Fibroblast of the conjunctiva (primary cell): ENCODE measurements at places on chromosomes 6 and 20.
A peak's percentile ranks its signal among the peaks of the same experiment; 100 is the strongest.

GRCh38 chr6:146312608-146313007 lies 231.0 kb upstream of the RAB32 start:
- DNase-seq, result no peak

DNA sequence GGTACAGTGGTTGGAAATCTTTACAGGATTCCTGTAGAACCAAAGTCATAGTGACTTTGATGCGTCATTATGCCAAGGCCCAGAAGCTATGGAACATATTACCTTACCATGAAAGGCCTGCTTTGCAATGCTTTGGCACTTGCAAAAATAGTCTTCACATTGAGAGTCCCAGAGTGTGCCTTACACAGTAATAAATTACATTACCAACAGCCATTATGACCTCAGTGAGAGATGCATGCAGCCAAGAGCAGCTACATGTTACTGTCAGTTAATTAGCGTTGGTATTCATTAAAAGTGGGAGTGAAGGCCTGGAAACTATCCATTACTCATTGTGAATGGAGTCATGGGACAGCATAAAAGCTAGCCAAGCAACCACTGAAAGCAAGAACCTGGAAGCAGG lies 39.2 kb upstream of the HDDC2 start:
- no peak for DNase-seq

DNA sequence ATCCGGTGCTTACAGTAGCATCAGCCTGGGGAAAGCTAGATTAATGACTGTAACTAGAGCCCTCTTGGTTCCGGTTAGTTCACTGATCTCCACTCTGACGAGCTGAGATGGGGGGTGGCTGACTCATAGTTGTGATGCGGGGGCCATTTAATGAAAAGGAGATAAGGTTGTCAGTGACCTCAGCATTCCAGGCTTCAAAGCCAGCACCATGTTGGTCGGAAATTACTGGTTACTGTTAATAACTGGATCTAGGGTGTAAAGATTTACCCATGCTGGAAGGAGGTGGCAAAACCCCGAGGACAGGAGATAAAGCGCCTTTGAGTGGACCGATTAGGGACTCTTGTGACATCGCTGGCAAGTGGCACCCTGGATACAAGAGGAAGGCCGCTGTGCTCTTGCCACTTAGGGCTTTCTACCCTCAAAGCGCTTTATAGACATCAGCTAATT lies 21.1 kb downstream of the FOXC1 start:
- no peak for DNase-seq

- no peak for DNase-seq
Observed at GRCh38 chr6:111775145-111775922, 97.9 kb downstream of the FYN start.

GRCh38 chr6:78231002-78231401 lies 578.2 kb downstream of the MEI4 start:
- DNase-seq, result no peak

DNA sequence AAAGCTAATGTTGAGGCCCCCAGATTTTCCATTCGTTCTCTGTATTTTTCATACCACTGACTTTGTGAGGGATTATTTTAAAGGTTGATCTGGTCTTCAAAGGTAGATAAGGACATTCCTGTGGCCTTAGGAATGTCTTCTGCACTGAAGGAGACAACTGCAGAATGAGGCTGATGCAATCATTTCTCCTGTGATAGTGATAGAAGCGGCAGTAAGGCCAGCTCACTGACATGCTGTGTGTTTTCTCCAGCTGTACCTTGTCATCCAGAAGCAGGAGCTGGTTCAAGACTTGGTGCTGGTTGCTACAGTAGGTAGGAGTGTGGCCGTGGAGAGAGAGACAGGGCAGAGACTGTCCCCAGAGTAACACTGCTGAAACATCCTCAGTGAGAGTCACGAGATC lies 53.8 kb downstream of the DCBLD1 start:
- DNase-seq, result no peak

DNA sequence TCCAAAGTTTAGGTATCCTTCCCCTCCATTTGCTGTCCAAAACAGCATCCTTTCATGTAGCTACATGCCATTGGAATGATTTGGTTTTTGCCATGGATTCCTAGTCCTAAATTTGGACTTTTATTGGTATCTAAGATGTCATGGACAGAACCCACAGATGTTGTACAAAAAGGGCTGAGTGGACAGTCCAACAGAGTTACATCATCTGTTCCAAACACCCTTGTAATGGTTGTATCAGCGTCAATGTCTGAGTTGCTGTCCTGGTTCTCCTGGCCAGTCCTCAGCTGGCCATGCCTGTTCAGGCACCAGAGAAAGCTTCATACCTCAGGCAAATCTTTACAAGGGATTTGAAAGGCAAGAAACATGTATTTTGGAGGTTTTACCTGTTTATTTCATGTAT lies 191.3 kb downstream of the ESR1 start:
- DNase-seq, result no peak

- DNase-seq, result no peak
Observed at GRCh38 chr6:22804620-22805261, 235.4 kb downstream of the HDGFL1 start.

DNA sequence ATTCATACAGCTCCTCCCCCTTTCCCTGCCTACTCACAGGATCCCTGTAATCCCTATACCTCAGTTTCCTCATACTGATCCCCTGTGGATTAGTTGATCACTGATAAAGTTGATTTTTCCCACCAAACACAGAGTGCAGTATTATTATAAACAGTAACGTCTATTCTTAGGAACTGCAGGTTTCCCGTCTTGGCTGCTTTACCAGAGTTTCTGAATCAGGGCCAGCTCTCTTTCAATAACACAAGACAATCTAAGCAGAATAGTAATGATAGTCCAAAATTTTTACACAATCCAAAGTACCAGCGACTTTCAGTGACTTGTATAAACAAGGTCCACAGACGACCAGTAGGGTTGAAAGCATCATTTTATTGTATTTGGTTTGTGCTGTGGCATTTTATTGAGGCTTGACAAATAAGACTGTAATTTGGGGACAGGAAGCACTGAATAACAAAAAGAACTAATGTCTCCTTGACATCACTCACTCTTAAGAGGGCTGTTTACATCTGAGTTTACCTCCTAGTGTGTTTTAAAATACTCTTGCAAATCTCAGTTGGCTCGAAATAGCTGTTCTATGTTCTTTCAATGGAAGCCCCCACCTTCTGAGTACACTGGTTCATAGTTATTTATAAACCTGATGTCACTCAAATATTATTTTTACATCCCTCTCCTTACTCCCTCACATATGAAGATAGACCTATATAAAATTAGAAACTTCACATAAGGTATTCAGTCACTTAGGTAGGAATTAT lies 6.1 kb upstream of the JARID2 start:
- no peak for DNase-seq

DNA sequence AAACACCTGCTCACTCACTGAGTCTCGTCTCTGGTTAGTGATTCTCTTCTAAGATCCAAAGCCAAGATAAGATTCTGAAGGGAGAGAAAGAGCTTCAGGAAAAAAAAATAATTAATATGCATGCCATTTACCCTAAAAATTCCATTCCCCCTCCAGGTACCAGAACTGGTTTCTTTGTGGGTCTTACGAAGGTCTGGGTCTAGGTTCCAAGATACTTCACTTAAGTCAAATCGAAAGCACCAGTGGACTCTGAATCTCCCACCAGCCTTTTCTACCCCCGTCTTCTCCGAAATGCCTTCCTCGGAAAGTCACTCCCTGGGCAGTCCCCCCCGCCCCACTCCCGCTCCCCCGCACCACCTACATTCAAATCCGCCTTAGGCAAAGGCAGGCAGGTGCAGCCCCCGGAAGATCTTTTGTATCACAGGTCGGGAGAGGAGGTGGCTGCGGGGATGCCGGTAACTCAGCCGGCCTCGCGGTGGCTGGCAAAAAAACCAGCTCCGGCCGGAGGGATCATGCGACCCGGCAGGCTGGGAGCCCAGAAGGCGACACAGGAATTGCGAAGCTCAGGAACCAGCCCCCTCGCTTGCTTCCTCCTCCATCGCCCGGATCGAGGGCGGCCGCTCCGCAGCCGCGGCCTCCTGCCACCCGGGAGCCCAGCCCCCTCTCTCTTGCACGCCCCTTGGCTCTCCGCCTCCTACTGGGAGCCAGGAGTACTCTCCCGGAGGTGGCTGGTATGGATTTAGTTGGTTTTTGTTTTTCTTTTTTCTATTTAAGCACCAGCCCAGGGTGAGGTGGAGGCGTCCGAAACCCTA lies at the start of gene BCL2L1:
Gene BCL2L1, minus strand, starts transcription at position 612 of the 812 bp plus-strand sequence. CDS start 650 bp downstream, outside the sequence.
- DNase-seq, result peak; percentile 82

DNA sequence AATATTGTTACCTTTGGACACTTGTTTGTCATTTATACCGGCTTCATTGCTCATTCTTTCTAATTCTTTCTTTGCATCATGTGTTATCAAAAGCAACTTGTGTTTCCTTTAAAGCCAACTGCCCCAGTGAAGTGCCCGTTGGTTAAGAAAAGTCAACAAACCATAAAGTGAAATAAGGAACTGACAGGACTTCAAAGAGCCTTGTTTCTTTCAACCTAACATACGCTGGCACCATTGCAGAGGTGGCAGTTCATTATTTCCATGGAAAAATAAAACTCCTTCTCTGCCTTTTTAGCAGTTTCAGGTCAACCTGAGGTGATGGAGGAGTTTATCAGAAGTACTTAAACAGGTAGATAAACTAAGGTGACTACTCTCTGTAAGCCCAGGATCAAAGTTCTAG lies 28.8 kb downstream of the FERMT1 start:
- DNase-seq, result no peak

DNA sequence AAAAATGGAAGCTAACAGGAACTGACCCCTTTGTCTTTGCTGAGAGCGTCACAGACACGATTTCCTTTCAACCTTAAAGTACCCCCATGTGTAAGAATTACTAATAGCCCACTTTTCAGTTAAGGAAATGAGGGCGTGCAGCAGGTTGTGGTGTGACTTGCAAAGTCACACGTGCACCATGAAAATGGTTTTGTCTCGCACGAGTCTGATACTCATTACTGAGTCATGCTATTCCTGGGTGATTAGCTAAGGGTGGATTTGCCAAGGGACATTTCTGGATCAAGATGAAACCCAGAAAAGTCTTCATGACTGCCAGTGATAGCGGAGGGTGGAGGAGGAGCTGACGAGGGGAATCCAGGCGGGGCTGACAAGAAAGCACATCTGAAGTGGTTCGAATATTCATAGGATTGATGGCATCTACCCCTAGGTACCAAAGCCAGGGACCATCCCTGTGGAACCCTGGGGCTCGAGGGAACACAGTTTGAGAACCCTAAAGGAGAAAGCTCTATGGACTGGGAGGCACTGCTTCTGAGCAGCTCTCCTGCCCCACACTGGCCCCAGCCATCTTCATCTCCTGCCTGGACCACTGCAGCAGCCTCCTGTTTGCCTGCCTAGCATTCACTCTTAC lies 12.1 kb upstream of the NFATC2 start:
- no peak for DNase-seq

GRCh38 chr6:68046302-68046701 lies 588.8 kb upstream of the ADGRB3 start:
- DNase-seq, result no peak

- DNase-seq, result no peak
Observed at GRCh38 chr20:46622165-46622564, 29.1 kb downstream of the SLC13A3 start.

GRCh38 chr6:53585208-53585900 lies 40.5 kb upstream of the GCLC start:
- DNase-seq, result no peak

DNA sequence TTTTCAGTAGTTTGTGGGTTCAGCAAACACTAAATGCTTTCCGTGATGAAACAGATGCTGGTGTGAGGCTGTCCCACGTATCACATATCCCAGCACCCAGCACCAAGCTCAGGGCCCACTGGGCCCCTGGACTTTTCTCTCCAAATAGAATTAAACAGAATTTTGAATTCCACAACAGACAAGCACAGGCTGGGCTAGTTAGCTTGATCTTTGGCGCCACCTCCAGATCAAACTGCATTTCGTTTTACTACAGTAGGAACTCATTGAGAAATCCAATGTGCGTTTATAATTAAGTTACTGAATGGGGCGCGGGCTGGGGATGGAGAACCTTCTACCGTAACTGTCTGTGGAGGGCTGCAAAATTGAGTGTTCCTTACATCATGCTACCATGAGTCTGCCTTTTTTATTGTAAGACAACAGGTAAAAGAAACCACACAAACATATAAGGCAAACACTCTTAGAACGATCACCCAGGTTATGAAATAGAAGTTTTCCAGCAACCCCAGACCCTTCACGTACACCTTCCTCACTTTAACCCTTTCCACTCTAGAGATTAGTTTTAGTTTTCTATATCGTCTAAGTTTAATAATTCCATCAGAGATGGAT lies 107.8 kb downstream of the ZFP64 start:
- peak; percentile 63 for DNase-seq

GRCh38 chr6:36856277-36856676 lies 17.0 kb upstream of the CPNE5 start:
- no peak for DNase-seq

GRCh38 chr6:41013466-41014153 lies 25.4 kb downstream of the UNC5CL start:
- DNase-seq, result no peak

DNA sequence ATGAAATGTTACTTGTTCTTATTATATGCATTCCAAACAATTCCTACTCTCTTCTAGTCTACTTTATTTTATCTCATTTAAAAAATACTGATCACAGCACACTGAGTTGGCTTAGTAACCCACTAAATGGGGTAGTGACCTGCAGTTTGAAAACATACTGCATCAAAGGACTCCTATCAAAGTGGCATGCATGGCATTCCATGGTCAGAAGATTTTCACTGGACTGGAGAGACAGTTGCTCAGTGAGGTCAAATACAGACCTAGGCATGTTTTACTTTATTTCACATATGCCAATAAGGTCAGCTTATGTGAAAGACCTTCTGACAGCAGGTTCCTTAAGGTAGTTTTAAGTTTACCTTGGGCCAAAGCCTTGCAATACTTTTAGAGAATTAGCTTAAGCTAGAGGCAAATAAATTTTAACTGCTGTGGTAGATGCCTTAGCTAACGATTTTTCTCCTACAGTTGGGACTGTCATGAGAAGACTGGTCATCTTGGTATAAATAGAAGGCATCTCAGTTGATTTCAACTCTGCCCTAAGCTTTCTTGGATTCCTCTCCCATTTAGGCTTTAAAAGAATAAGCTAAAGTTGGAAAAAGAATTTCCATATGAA lies 35.1 kb downstream of the TPD52L1 start:
- no peak for DNase-seq

DNA sequence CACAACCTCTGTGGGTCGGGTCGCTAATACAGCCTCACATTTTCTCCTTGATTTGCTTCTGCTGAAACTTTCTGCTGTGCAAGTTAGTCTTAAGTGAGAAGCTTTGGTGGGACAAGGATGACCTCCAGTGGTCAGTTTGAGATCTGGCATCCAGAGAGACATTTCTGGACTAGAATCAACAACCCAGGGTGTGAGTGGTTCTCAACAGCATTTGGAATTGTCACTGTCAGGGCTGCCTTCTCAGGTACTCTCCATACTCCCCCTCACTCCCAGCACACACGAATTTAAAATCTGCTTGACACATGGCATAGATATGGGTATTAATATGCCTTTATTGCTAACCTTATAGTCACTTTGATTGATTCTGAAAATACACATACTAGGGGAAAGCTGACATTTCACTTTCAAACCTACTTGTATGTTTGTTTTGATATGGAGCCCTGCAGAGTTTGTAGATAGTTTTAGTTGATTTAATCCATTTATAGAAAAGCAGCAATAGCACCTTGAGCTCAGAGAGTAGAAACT lies 13.2 kb downstream of the OTOR start:
- peak; percentile 70 for DNase-seq

GRCh38 chr6:57432919-57433684 lies 115.7 kb downstream of the PRIM2 start:
- DNase-seq, result no peak
